ENCODE measurements at places on chromosomes 16 and 17.

DNA sequence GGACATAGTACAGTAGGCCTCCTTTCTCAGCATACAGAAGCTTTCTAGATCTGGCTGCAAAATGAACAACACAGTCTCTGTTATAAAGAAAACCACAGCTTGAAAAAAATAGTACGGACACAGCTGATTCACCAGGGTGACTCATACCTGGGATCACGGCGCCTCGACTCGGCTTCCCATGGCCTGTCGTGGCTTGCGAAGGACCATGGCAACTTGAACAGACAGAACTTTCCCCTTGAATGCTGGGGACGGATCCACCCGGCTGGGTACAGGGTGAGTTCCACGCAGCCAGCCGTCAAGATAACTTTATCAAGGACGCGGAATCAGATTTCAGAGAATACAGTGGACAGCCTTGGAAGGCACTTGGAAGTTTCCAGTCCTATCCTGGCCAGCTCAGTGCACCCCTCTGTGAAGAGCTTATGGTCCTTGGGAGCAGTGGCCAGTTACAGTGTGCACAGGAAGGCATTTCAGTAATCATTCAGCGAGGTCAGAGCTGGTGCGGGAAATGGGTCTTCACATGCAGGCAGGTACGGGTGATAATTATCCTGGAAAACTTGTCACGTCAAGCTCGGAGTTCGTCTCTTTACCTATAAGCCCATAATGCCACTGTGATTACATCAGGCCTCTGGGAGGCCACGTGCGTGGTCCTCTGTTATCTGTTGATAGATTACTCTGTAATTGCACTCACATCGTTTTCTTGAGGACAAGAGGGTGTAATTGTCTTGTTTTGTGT, 57.9 kb upstream of the MAF start:
- no peak for DNase-seq
- H3K36me3 ChIP-seq, result no peaks in the 10 kb centered on the region
- no peaks in the 10 kb centered on the region for H3K4me1 ChIP-seq
- no peaks in the 10 kb centered on the region for H3K27me3 ChIP-seq
- no peak overlapping the region for H3K4me3 ChIP-seq

DNA sequence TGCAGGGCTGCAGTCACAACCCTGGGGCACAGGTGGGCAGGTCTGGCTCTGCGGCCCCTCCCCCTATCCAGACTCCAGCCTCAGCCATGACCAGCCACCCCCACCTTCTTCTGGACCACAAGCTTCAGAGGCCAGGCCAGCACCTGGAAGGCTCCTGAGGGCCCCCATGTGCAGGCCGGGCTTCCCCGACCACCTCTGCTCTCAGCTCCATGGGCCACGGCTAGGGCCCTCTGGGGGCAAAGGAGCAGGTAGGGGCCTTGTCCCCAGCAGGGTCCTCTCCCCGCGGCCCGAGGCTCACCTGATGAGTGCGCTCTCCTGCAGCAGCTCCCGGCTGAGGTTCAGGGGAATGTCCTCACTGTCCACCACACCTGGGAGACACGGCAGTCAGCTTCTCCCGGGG, 16.9 kb downstream of the DNASE1 start:
- DNase-seq, result no peak
- H3K27me3 ChIP-seq, result peaks cover 15% of the 10 kb centered on the region
- peaks cover 13% of the 10 kb centered on the region for H3K4me1 ChIP-seq
- H3K27ac ChIP-seq, result no peak overlapping the region

- peaks cover 3% of the 10 kb centered on the region for H3K4me1 ChIP-seq
- no peak overlapping the region for H3K27ac ChIP-seq
- H3K27me3 ChIP-seq, result peaks cover 20% of the 10 kb centered on the region
These were observed 5.7 kb downstream of the TPPP3 start for GRCh38 chr16:67387479-67388079.

GRCh38 chr17:7667656-7668406, 17.1 kb downstream of the ATP1B2 start:
- no peaks in the 10 kb centered on the region for H3K4me1 ChIP-seq
- peaks cover 16% of the 10 kb centered on the region for H3K36me3 ChIP-seq
- no peak overlapping the region for H3K4me3 ChIP-seq
- DNase-seq, result no peak
- no peak overlapping the region for H3K27ac ChIP-seq

DNA sequence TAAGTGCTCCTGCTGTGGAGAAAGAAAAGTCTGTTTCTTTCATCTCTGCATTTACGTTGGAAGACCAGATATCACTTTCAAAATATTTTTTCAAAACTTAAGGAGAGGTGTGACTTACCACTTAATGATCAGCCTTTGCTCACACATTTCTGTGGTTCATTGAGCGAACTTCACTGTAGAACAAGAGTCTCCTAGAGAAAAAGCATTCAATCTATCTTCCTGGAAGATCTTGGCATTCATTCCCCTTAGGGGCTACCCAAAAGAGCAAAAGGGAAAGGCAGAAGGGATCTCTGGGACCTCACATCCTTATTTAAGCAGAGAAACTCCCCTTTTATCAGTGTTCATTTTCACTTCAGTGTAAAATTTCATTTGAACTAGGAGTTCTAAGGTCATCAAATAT, 61.2 kb downstream of the HS3ST3A1 start:
- H3K4me1 ChIP-seq, result no peaks in the 10 kb centered on the region
- no peak overlapping the region for H3K27ac ChIP-seq
- H3K4me3 ChIP-seq, result no peak overlapping the region
- no peak for DNase-seq

DNA sequence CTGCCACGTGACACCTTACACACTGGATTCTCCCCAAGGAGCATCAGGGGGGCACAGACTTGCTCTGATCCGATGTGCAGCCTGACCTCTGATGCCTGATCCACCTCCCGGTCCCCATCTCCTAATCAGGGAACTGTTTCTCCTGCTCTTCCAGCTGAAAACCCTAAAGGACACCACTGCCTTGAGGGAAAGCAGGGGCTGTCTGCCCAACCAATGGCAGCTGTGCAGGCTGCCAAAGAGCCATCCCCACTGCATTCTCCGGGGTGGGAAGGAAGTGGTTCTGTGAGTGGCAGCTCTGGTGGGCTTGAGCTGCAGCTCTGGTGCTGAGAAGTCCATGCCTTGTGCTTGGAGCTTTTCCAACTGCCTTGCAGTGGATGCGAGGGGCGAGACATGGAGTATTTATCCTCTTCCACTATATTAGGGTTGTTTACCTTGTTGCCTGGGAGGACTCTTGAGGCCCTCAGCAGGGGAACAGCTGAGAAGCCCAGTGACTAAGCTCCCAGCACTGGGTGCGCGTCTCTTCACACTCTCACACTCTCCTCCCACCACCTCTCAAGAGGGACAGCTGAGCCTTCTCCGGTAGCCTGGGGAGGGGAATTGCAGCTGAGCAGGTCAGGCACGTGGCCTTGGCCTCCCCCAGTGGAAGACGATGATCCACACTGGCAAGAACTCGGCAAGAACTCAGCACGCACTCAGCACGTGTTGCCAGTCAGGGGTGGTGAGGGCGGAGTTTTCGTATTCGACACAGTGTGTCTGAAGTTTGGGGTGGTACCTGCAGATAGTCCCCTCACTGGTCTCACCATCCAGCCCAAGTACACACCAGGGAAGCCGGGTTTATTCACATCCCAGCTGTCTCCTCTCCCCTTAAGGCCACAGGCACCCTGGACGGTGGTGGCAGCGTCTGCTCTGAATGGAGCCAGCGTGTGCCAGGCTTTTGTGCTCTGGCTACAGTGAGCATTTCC, 21.1 kb upstream of the SPATA32 start:
- peaks cover 16% of the 10 kb centered on the region for H3K36me3 ChIP-seq
- no peak overlapping the region for H3K4me3 ChIP-seq
- no peak for DNase-seq
- H3K27me3 ChIP-seq, result peaks cover 2% of the 10 kb centered on the region
- no peaks in the 10 kb centered on the region for H3K4me1 ChIP-seq

DNA sequence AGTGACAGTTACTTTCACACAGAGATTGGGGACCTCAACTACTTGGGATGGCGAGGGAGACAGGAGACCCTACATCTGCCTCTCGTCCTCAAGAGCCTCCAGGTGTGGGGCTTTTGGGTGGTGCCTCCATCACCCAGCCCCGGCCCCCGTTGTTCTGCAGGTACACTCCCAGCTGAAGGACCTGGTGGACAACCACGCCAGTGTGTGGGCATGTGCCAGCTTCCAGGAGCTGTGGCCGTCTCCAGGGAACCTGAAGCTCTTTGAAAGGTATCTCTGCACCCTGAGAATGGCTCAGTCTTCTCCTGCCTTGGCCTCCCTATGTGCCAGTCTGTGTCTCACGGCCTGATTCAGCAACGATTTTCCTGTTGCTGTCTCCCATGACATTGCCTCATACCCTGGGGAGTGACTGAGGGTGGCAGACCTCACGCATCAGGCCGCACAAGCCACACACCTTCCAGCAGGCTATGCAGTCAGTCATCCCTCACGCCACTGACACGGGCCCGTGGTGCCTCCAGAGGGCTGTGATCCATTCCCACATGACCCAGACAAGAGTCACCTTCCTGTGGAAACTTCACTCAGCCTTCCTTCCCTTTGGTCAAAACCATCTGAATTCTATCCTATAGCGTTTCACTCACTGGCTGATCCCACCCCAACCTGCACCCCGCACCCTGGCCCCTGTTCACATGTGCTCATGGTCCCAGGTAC, 3.7 kb downstream of the CCNF start:
- peak overlapping the region; percentile 13 for H3K27ac ChIP-seq
- peaks cover 2% of the 10 kb centered on the region for H3K27me3 ChIP-seq
- no peak for DNase-seq
- H3K4me1 ChIP-seq, result peaks cover 14% of the 10 kb centered on the region

- no peak for DNase-seq
- H3K36me3 ChIP-seq, result peaks cover 6% of the 10 kb centered on the region
These were observed 6.4 kb downstream of the PHKB start for GRCh38 chr16:47467501-47467900.

DNA sequence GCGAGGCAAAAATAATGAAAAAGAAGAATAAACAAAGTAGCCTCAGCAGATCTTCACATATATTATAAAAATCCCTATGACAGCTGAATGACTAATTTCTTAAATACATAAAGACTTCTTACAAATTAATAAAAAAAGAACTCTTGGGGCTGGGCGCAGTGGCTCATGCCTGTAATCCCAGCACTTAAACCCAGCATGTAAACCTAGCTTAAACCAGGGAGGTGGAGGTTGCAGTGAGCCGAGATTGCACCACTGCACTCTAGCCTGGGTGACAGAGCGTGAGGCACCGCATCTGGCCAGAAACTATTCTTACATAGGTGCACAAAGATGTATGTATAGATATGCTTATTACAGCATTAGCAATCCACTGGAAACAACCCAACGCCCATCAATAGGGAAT, 27.7 kb downstream of the C17orf100 start:
- peaks cover 17% of the 10 kb centered on the region for H3K4me1 ChIP-seq
- DNase-seq, result no peak

- no peak overlapping the region for H3K4me3 ChIP-seq
- H3K27ac ChIP-seq, result no peak overlapping the region
- peaks cover 34% of the 10 kb centered on the region for H3K36me3 ChIP-seq
These were observed 25.8 kb downstream of the SAP30BP start for GRCh38 chr17:75692976-75693375.

GRCh38 chr17:2712300-2713043, 908 bp upstream of the CLUH start:
- DNase-seq, result no peak
- H3K27me3 ChIP-seq, result peaks cover 12% of the 10 kb centered on the region
- H3K36me3 ChIP-seq, result no peaks in the 10 kb centered on the region
- H3K4me3 ChIP-seq, result peak overlapping the region; percentile 91
- no peak overlapping the region for H3K27ac ChIP-seq

DNA sequence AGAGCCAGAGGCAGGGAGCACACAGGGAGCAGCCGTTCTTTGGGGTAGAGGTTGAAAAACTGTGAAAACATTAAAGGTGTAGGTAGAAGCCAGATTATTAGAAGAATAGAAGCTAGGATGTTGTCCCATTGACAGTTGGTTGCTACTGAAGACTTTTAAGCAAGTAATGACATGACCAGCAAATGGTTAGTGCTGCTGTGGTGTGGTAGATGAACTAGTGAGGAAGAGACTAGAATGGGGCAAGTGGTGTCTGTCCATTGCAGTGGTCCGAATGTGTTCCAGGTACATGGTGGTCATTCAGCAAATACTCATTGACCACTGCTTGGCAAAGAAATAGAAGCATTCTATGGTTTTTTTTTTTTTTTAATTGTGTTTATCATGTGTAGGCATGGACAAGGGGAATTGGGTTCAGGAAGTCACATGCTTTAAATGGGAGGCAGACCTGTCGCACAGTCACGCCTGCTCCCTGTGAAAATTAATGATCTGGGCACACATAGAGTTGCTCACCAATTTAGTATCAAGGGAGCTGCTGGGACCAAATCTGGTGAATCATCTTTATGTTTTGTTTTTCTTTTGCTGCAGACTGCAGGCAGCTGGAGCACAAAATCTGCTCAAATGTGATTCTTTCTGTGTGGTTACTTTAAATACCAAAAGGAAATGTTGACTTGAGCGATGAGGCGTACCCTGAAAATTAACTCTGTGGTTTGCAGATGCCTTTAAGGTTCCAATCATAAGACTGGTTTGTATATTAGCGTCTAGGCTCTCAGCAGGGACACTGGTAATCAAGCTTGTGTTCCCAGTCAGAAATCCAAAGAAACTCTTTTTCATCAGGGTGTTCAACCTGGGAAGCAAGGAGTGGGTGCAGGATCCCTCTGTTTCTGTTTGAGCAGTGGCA, 30.7 kb downstream of the YPEL2 start:
- H3K27me3 ChIP-seq, result no peaks in the 10 kb centered on the region
- H3K27ac ChIP-seq, result no peak overlapping the region
- peaks cover 8% of the 10 kb centered on the region for H3K36me3 ChIP-seq

DNA sequence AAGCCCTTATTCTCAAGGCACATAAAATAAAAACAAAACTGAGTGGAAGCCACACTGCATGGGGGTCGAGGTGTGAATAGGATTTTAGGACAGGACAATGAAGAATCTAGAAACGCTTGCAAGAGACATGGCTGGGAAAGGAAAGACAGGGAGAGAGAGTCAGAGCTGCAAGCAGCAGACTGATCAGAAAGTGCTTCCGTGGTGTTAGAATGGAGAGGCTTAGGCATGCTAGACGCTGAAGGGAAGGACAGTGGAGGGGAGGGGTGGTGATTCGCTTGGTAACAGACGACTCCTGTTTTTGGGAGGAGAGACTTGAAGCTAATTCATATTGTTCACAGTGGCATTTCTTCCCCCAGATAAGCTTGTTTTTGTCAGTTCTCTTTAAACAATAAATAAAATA, 173.5 kb downstream of the AIPL1 start:
- peaks cover 2% of the 10 kb centered on the region for H3K27me3 ChIP-seq
- H3K4me1 ChIP-seq, result peaks cover 29% of the 10 kb centered on the region
- no peak overlapping the region for H3K4me3 ChIP-seq
- no peak for DNase-seq

GRCh38 chr17:53629188-53629587, 193.5 kb upstream of the KIF2B start:
- H3K27me3 ChIP-seq, result peaks cover 2% of the 10 kb centered on the region
- DNase-seq, result no peak
- H3K4me3 ChIP-seq, result no peak overlapping the region
- H3K36me3 ChIP-seq, result no peaks in the 10 kb centered on the region
- H3K27ac ChIP-seq, result no peak overlapping the region

DNA sequence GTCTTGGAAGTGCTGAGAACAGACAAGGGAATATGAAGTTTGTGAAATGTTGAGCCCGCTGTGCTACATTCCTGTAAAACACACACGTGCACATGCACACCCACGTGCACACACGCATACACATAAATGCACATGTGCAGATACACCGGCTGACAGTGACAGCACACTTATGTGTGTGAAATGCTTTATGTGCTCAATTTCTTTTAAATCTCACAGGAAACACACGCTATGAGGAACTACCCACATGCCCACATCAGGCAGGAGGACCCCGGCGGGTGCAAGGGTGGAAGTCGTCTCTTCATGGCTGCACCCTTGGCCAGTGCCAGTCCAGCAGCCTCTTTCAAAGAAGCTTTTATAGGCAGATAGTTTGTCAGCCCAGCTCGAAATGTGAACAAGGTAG, 561 bp upstream of the WFDC1 start:
- DNase-seq, result no peak
- H3K4me1 ChIP-seq, result peaks cover 11% of the 10 kb centered on the region
- H3K27me3 ChIP-seq, result peaks cover 5% of the 10 kb centered on the region
- no peak overlapping the region for H3K4me3 ChIP-seq
- no peaks in the 10 kb centered on the region for H3K36me3 ChIP-seq

Measured in endothelial cell (in vitro differentiated cells).